ENCODE measurements at places on chromosomes 2 and 18. TPM values are rescaled to one million over a fixed set of nuclear protein-coding genes. Genes with fewer than 3 reads are reported as not detected.

DNA sequence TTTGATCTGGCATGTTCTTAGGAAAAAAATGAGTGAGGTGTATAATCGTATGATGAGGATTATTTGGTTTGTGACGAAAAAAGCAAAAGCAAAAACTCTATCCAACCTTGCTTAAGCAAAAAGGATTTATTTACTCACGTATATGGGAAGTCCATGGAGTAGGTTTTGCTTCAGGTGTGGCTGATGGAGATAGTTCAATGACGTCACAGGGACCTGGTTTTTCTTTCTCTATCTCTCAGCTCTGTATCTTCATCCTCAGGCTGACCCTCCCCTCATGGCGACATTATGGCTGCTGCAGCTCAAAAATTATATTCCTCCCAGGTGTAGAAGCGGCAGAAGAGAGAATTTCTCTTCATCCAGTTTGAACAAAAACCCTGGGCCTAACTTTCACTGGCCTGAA is 8.9 kb downstream of the TMSB10 start:
- DNase-seq: no peak

GRCh38 chr2:109638795-109639194 is 24.6 kb downstream of the SOWAHC start:
- no peak for DNase-seq

DNA sequence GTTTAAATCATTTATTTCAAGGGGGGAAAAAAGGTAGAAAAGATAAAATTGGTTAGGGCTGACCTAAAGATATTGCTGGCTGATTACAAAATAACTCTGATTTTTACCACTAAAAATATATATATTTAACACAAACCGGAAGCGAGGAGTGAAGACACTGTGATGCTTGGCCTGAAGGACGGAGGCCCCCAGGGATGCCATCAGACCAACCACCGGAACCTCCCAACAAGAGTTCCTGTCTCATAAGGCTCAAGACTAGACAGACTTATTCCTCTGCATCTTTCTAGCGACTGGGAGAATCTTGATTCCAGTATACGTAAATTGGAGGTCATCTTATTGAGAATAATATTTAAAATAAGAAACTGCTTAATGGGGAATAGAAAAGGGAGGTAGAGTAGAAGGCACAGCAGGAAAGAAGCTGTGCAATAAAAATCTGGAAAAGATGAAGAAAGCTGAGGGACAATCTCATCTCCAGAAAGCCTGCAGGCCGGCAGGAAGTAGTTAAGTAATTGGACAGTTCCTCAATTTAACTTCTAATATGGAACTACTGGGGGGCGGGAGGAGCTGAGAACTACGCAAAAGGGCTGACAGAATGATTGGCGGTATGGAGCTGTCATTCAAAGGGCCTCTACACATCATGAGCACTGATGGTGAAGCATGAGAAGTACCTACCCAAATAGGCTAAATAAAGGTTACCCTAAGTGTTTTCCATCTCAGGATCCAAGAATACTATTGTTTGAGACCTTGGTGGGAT is 91.1 kb downstream of the DTNB start:
- DNase-seq: no peak

The KCNS3 gene
- 0.96 TPM for polyA plus RNA-seq

The LDLRAD4 gene
- 4.8 TPM for polyA plus RNA-seq

Measured in liver (tissue), 10 donors.